ENCODE measurements at places on chromosomes 4 and X.

- DNase-seq, result peak; percentile 42
Observed at GRCh38 chrX:135328421-135329005, 19.2 kb downstream of the ETDC start.

GRCh38 chr4:89029591-89029990, 27.4 kb downstream of the FAM13A start:
- no peak for DNase-seq

DNA sequence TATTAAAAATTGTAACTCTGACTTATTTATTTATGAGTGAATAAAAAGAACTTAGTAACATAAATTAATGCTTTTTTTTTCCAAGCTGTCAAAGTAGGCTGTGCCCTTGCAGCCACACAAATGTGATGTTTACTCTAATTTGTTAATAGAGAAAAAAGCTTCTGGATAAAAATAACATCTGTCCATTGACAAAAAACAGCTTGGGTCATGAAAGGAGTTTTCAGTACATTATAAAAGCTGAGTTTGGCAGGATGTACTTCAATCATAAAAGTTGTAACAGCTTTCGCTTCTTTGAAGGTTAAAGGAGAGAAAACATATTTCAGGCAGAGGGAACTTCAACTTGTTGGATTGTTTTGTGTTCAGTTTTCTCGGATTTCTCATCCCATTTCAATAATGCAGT, 105.6 kb downstream of the SLC4A4 start:
- no peak for DNase-seq

- no peak for DNase-seq
Observed at GRCh38 chr4:184167576-184167975, 50.1 kb downstream of the ENPP6 start.

- DNase-seq, result no peak
Observed at GRCh38 chr4:105306158-105306781, 159.6 kb downstream of the TET2 start.

DNA sequence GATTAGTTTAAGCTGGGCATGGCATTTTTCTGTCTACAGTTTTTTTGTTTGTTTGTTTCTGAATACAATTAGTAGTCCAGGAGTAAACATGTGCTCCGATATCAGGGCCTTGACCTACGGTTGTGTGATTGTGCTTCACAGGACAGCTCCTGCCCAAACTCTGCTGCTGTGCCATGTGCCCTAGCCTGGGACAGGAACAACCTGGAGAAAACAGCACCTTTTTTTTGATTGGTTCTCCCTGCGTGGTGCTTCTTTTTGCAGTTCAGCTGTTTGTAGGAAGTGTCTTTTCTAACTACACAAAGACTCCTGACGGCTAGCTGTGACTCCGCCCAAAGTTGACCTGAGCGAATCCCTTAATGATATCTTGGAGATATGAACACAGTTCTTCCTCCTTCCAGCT, 158.8 kb downstream of the ATP10D start:
- no peak for DNase-seq

DNA sequence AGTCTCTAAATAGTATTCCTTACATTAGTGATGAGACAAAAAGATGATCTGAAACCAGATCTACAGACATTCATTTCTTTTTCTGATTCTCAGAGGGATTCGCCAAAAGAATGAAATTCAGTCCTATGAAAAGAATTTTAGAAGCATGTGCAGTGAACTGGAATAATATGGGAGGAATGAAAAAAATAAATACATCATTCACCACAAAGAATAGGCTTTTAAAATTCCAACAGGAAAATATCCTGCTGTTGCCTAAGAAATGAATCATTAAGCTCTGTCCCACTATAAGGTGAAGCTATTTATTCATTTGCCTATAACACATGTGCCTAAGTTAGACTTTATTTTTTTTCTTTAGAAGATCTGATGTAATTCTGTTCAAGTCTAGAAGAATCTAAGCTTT, 165.9 kb downstream of the IL15 start:
- DNase-seq, result peak; percentile 80

DNA sequence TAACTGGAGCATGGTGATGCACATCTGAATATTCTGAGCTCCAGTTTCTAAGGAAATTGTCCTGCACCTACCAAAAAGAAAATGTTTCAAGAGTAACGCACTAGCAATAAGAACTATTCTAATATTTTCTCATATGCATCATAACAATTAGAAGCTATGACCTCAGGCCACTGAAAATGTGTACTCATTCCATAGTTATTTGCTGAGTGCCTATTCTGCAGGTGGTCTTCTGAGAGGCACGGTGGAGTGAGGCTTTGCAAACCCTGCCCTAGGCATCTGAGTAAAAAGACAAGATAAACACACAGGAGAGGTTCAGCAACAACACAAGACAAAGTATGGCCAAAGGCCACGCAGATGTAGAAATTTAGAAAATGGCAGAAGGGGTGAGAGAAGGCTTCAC, 23.7 kb downstream of the SLC10A6 start:
- DNase-seq, result no peak

DNA sequence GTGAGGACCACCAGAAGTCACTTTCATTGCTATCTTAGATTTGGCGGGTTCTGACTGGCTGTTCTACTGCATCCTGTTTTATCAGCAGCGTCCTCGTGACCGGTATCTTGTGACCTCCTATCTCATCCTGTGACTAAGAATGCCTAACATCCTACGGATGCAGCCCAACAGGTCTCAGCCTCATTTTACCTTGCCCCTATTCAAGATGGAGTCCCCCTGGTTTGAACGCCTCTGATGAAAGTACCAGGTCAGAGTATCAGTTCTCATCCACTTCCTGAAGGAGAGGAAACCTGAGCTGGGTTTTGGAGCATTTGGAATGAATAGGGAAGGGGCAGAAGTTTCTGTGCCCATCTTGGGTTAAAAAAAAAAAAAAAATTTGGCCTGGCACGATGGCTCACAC, 70.2 kb downstream of the SLC34A2 start:
- DNase-seq, result no peak

- no peak for DNase-seq
Observed at GRCh38 chr4:77151241-77151640, 5.8 kb upstream of the CCNG2 start.

- no peak for DNase-seq
Observed at GRCh38 chrX:37759878-37760418, 19.9 kb upstream of the CYBB start.

DNA sequence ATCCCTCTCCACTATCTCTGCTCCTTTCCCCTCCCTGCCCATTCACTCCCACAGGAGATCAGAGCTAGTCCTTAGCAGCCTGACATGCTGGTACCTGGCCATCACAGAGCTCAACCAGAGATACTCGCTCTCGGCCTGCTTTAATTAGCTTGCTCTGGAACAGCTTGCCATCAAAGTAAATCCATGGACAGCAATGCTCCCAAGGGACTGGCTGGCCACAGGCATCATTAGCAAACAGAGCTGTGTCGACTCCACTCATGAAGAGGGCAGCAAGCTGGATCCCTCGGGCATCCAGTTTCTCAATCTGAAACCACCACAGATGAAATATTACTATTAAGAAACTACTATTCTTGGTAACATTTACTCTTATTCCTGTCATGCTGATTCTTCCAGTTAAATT, 43.4 kb upstream of the PHF8 start:
- DNase-seq, result no peak

All from fibroblast of the aortic adventitia (primary cell).